ENCODE measurements at places on chromosomes 2 and 18. TPM values are rescaled to one million over a fixed set of nuclear protein-coding genes. Genes with fewer than 3 reads are reported as not detected.

The THAP4 gene
- 29.2 TPM for total RNA-seq

DNA sequence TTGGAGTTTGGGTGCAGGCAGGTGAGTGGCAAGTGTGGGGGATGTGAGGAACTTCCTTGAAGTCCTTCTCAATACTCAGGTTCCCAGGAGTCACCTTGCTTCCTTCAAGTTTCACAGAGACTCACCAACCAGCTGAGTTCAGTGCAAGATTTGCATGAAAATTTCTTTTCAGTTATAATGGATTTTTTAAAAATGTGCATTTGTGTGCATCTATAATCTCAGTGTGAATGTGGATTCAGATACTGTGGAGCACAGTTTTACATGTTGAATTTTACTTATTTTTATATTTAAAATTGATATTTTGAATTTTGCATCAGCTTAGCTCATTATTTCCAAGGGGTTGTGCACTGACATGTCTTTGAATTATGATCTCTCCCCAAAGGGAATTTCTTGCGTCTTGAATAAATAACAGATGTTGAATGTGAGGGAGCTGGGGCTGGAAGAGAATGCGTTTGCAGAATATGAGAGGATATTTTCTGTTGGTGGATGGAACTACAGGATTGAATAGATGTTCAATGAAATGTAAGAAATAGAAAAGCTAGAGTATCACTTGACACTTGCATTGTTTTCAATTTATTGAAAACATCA is 184.3 kb downstream of the RPRM start:
- no peak for DNase-seq

The SLC25A52 gene
- total RNA-seq, result not detected

DNA sequence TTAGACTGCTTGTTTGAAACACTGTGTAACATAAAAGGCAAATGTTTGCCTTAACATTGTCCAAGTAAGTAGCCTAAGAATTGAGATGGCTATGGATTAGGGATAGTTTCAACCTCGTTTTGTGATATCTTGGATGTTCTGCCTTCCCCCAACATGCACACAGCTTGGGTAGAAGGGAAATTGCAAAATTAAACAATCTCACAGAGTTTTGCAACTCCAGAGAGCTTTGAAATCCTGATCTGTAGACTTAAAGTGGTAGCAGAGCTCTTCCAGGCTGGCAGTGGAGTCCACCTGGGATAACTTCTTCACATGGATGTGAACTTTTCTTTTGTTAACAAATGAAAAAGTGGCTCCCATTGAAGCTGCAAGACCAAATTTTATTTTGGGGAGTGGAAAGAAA is 59.6 kb downstream of the CHRNA1 start:
- DNase-seq, result no peak

- DNase-seq, result no peak
Measured at GRCh38 chr2:163471947-163472346, 263.9 kb downstream of the FIGN start.

GRCh38 chr2:8986327-8986976 is 17.0 kb downstream of the MBOAT2 start:
- DNase-seq, result no peak

GRCh38 chr2:233129351-233129978 is 69.3 kb downstream of the INPP5D start:
- DNase-seq, result peak; percentile 38

- DNase-seq, result no peak
Measured at GRCh38 chr2:155815851-155816250, 516.7 kb downstream of the NR4A2 start.

DNA sequence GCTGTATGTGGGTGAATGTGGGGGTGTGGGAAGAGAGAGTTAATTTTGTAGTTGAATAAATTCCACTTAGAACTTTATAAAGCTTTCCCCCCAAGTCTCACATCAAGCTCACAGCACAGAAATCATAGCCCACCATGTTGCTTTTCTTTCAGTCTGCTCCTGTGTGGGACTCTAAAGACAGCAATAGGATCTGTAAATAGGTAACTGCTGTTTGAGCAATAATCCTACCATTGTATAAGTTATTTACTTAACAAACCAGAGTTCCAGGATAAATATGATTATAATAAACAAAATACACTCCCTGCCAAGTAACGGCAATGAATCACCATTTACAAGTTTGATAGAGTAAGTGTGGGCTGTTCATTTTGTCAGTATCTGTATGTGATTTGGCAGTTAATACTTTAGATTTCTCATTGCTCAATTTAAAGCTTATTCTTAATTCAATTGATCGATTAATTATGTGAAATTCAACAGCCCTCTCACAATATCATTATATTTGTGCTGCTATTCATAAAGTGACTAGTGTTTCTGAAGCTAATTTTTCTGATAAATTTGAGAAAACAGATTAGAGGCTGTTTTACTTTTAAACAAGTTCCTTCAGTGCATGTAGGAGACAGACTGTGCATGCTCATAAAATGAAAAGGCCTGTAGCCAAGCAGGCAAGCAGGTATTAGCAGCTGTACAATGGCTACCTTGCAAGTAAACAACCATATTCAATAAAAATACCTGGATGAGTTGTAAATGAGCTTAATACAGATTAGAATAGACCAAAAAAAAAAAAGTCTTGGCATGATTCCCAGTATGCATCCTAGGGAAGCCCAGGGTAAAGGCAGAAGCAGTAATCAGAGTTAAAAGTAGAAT is 142.7 kb downstream of the PDE11A start:
- DNase-seq, result no peak

DNA sequence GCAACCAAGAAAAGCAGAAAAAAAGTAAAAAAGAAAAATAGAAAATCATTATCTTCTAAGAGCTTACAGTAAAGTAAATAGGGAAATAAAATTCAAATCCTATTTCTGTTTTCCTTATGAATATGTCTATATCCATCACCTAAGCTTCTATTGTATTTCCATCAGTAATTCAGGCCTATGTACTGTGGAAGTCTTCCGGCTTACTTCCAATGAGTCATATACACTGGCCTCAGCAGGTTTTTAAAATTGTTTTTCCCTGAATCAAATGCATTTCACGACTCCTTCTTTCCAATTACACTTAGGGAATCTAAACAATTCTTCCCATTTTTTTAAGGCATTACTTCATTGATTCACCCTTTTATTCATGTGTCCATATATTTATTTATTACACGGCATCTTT is 164.7 kb downstream of the CCDC102B start:
- no peak for DNase-seq

DNA sequence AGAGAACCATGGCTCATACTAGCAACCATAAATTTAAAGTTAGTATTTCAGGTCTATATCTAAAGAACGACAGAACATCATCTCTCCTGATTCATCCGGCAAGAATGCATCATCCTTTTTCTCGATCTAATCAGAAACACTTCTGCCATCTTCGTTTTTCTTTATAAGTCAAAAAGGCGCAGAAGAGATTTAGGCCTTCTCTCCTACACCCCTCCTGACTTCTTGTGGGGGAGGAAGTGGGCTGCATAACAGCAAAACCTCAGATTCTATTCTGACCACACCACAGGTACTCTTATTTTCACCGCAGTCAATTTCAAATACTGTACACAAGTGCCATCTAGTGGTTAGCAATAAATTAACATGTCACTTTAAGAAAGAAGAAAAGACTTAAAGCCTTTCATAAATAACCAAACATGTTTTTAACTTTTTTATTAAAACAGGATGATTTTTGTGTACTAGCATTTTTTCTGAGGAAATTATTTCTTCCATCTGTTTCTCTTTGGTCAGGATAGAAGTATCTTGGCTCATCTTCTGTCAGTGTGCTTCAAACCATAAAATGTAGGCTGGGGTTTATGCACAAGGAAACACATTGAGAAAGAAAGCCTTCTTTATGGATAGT is 48.4 kb upstream of the PIK3C3 start:
- no peak for DNase-seq

DNA sequence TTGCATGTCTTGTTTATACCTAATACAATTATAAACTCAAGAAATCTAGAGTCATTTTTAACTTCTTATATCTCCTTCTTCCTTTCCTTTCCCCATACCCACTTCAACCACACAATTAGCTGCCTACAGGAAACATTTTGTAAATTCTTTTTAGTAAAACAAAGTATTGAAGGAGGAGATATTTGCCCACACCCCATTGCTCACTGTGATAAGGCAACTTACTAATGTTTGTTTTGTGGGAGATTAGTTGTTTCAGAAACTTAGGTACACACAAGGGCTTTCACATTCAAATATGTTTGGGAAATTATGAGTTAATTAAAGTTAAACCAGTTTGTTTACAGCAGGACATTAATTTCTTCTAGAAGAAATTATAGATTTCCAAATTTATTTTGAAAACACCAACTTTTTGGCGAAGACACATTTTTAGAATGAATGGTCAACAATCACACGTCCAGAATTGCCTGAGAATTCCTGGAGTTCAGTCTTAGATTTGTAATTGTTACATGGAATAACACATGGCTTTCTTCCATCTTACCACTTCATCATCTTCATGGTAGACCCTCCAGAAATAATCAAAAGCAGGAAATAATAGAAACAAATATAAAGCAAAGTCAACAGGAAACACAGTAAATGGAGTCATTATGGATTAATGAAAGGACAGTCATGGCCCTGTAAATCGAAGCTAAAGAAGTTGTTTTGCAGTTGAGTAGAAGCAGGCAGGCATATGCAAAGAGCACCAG is 62.5 kb upstream of the RAB27B start:
- DNase-seq, result no peak

The CFAP65 gene
- total RNA-seq, result not detected

- DNase-seq, result no peak
Measured at GRCh38 chr2:11499081-11499743, 33.3 kb upstream of the E2F6 start.

DNA sequence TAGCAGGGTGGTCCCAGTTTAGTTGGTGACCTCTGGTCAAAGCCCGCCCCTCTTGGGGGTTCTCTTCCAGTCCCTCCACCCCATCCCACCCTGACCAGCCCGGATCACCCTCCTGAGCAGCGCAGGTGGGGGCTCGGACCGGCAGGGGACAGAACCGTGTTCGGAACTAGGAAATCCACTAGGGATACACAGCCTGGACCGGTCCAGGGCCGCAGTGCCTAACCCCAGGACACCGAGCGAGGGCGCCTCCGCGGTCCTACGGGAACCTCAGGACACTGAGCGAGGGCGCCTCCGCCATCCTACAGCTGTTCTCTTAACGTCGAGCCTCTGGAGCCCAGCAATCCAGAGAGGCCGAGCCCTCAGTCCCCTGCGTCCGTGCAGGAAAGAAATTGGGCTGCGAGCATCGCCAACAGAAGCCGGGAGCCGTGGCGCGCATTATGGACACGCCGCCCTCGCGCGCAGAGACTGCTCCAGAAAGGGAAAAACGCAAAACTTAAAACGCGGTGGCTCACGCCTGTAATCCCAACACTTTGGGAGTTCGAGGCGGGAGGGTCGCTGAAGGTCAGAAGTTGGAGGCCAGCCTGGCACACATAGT is 8.5 kb downstream of the RAX start:
- DNase-seq, result no peak

- DNase-seq, result no peak
Measured at GRCh38 chr2:177000061-177000714, 212.4 kb upstream of the HNRNPA3 start.

The ZNF804A gene
- 0.23 TPM for total RNA-seq

The TUBA4B gene
- not detected for total RNA-seq

DNA sequence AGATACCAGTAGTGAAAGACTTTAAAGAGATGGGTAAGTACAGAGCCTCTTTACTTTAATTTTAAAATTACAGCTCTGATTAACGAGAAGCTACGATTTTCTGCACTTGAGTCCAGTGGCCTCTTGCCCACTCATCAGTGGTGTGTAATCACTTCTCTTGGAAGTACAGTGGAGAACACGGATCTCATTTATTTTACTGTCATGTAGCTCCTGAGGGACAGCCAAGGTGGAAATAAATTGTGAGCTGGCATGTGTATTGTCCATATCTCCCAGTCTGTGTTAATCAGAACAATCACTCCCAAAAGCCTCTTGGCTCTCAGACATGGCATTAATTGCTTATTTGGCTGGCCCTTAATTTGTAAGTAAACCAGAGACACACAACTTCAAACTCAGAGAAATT is 69.4 kb downstream of the LOXHD1 start:
- no peak for DNase-seq

- DNase-seq, result no peak
Measured at GRCh38 chr2:190908532-190908931, 27.9 kb downstream of the GLS start.
